Skeletal muscle cell (primary cell): ENCODE measurements at places on chromosomes 1 and 21.
A peak's percentile ranks its signal among the peaks of the same experiment; 100 is the strongest.

GRCh38 chr21:40819071-40819900 lies 27.7 kb downstream of the DSCAM start:
- DNase-seq: no peak

- peak; percentile 71 for DNase-seq
These were observed 241.6 kb downstream of the PTPRC start for GRCh38 chr1:198880397-198880796.

- no peak for DNase-seq
These were observed 6.5 kb downstream of the FMO5 start for GRCh38 chr1:147218606-147219005.

GRCh38 chr1:19206947-19207346 lies 3.1 kb downstream of the UBR4 start:
- no peak for DNase-seq

- no peak for DNase-seq
These were observed 1.3 kb downstream of the KAZN start for GRCh38 chr1:14599800-14600199.

DNA sequence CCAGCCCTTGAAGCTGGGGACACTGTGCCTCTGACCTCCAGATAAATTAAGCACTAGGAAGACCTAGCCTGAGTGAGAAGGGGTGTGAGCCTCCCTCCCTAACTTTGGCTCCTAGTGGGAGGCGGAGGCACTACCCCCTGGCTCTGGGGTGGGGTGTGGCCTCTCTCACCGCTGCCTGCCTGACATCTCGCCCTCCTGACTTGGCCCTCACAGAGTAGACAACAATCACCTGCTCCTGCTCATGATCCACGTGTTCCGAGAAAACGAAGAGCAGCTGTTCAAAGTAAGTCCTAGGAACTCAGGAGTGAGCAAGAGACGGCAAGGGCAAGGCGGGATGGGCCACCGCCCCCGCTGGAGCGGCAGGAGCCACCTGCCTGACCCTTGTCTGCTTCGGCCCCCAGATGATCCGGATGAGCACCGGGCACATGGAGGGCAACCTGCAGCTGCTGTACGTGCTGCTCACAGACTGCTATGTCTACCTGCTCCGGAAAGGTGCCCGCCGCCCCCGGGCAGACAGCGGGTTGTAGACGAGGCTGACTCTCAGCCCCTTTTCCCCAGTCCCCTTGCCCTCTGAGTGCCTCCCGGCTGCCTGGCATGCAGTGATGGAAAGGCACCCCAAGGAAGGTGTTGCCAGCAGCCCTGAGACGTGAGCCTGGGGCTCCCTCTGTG lies 8.1 kb upstream of the SLC25A34 start:
- DNase-seq: no peak

- no peak for DNase-seq
These were observed 37.6 kb upstream of the CLSTN1 start for GRCh38 chr1:9861360-9861759.

- DNase-seq: no peak
These were observed 16.6 kb upstream of the GSTM4 start for GRCh38 chr1:109639063-109639840.

GRCh38 chr1:226485192-226485591 lies 63.4 kb upstream of the STUM start:
- DNase-seq: no peak

DNA sequence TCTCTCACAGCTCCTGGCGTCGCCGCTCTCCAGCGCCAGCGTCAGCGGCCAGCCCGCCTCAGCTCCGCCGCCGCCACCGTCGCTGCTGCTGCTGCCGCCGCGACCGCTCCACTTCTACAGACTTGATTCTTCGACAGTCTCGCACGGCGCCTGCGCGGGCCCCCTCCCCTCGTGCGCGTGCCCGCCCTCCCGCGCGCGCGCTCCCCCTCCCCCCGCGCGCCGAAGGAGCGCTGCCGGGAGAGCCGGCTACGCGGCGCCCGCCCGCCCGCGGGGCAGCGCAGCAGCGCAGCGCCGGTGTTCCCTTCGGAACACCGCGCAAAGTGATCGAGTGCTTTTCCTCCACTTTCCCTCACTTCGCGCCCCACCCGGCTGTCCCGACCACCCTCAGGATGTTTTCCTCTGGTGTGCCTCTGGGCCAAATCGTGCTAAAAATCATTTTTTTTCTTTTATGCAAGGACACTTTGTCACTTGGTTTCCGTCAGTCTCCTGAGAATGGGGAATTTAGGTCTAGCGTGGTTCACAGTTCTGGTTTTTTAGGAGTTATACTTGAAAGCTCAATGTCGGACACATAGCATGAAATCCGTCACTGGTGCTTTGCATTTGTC lies at the start of gene IRF2BP2:
IRF2BP2 (minus strand) TSS at position 118 of the 605 bp plus-strand sequence. CDS start 684 bp downstream, outside the sequence.
- no peak for DNase-seq

DNA sequence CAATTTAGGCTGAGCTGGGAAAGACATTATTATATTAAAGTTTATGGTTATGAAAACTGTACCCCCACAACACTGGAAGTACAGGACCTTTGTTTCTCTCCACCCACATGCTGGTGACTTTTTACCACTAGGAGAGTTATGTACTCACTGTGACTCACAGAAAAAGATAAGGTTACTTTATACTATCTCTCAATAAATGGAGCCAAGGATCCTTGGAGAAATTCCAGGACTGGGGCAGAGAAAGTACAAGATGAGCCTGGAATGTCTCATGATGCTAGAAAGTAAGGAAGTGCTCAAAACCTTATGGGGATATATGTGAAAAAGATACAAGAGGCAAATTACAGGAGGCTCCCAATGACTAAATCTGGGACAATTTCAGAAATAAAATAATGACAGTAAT lies 63.9 kb upstream of the C1orf105 start:
- peak; percentile 85 for DNase-seq

GRCh38 chr21:33734818-33735217 lies 92.5 kb downstream of the ITSN1 start:
- no peak for DNase-seq

DNA sequence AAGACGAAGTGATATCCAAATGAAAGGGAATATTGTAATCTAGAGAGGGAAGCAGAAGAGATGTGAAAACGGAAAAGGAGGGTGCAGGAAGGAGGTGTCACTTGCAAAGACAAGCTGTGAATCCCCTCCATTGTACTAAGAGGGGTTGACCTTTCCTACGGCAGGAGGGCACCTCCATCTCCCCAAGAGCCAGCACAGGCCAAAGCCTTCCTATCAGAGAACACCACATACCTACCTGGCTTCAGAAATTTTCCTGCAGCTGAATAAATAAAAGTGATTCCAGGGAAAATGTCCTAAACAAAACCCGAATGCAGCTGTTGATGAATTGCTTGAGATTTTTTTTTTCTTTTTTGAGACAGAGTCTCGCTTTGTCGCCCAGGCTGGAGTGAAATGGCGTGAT lies 14.3 kb downstream of the KANK4 start:
- DNase-seq: no peak

- DNase-seq: no peak
These were observed 1266.0 kb upstream of the ADGRL2 start for GRCh38 chr1:80534606-80535360.

GRCh38 chr1:39919545-39919944 lies 17.8 kb upstream of the MYCL start:
- DNase-seq: no peak

GRCh38 chr1:8315573-8316475 lies 2.1 kb upstream of the SLC45A1 start:
- DNase-seq: no peak

GRCh38 chr1:32623775-32624174 lies 26.6 kb downstream of the ZBTB8OS start:
- no peak for DNase-seq

DNA sequence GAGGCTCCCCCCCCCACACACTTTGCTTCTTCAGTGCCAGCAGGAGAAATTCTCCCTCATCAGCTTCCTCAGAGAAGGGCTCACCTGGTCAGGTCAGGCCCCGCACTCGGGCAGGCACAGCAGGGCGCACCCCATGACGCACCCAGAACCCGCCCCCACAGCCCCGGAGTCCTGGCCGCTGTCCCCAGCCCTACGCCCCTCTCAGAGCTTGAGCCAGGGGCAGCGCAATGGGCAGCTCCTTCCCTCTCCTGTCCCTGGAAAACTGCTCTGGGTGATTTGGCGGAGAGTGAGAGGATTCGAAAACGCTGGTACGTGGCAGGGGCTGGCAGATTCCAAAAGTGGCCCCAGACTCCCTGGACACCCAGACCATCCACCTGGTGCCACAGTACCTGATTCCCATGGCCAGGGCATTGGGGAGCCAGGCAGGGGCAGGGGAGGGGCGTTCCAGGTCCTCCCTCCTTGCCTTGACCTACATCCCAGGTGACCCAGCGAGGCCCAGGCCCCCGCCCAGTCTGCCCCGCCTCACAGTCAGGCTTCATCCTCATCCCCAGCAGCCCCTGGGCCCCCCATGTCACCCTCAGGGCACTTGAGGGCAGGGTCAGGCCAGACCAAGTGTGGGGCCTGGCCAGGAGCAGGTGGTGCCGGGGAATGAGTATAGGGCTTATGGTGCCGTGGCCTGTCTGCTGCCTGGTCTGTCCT lies 23.7 kb downstream of the RRP1 start:
- no peak for DNase-seq
